Activated T-helper 1 cell treated with Interleukin-2 at 50 U/mL for 16 hours (primary cell): ENCODE measurements at places on chromosomes 1 and 21.

DNA sequence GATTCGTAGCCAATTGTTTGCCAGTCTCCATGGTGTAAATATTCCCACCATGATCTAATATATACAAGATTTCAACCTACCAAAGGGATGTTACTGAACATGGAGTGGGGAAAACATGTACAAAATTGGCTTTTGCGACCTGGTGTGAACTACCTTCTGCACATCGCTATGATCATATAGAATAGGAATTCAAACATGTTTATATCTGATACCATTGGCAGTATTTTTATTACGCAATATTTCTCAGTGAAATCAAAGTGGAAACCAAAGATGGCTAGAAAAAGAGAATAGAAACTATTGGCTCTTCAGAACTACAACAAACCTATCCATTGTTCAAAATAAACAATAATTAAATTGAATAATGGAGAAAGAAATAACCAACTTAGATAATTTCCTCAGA is 285.1 kb downstream of the TPR start:
- no peak for DNase-seq

DNA sequence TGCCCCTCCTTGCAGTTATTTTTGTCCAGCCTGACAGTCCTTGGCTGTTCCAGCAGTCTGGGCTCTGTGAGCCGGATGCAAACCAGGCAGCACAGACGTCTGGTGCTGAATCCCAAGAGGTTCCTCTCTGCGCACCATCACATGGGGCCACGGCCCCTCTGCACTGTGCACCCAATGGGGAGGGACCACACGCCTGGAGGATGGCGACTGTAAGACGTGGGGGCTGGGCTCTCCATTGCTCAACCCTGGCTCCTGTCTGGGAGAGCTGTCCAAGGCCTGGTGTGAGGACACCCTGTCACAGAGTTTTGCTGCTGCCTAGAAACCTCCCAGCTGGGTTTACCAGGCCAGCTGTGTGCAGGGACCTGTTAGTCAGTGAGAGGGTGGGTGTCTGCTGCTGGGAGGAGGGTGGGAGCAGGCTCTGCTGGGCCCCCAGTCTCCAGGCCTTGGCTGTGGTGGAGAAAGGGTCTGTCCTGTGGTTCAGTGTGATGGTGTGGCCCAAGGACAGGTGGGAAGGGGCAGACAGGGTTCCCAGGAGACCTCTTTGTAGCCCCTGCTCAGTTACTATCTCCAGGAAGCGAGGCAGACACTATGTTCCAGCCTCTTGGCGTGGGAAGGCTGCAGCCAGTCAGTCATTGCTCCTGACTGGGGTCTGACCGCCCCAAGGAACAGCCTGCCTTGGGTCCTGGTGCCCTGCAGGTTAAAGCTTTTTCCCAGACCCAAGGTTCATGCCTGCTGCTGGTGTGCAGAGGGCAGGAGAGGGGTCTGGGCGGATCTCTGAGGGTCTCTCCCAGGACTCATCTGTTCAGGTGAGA is 13.8 kb downstream of the HEYL start:
- no peak for DNase-seq

- no peak for DNase-seq
These were observed 9.8 kb upstream of the OLFML2B start for GRCh38 chr1:162033428-162033827.

GRCh38 chr1:226568077-226568831 is 19.7 kb downstream of the STUM start:
- no peak for DNase-seq

DNA sequence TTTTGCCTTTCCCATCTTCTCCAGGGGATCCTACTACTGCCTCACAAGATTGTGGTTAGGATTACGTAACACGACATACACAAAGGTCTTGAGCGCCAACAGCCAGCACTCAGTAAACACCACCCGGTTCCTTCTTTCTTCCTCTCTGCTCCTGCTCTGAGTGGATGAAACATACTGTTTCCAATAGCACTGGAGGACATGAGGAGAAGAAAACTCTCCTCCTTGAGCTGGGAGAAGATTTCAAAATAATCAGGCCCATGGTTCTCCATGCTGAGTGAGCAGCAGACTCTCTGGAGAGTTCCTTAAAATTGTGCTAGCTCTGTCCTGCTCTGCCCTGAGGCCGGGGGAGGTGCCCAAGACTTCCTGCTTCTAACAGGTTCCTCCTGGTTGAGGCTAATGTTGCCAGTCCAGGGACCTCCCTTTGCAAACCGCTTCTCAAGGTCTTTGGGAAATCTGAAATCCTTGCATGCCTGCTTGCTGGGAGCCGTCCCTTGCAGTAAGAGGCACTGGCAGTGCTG is 29.4 kb upstream of the MX1 start:
- no peak for DNase-seq

GRCh38 chr1:172898866-172899265 is 151.9 kb downstream of the TNFSF18 start:
- DNase-seq = no peak

DNA sequence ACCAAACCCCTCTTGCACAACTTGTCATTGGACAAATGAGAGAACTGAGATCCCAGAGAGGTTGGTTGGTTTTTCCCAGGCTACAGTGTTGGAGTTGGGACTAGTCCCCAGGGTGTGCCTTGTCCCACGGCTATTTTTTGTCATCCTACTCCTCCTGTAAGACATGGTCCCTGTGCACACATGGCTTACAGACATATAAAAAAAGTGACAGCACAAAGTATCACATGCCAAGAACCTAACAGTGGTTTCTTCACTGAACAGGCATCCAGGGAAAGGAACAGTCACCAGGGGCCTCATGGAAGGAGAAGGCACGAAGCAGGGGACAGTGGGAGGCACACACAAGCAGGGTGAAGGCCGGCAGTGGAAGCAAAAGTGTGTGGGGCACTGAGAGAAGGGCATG is 36.5 kb downstream of the SERBP1 start:
- DNase-seq = no peak

GRCh38 chr1:11981378-11982009 is 1.2 kb downstream of the MFN2 start:
- DNase-seq = no peak

- DNase-seq = no peak
These were observed 40.9 kb downstream of the PTPN14 start for GRCh38 chr1:214510477-214510876.

- no peak for DNase-seq
These were observed 2.7 kb downstream of the RHBG start for GRCh38 chr1:156371553-156372264.

- no peak for DNase-seq
These were observed 29.4 kb upstream of the CD101 start for GRCh38 chr1:116971965-116972673.

DNA sequence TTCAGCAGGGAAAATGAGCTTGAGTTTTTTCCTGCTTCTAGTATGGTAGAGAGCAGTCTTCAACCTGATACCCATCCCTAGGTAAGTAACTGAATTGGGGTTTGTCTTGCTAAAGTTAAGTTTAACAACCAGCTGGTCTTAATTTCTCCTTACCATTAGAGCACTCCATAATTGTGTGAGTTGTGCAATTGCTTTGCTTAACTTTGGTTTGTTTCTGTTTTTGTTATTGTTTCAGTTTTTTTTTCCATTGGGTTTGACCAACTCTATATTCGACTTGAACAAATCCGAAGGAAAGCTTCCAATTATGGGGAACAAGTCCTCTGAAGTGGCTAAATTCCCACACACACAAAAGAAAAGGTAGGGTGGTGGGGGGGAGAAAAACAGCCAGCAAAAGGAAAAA is 641.1 kb downstream of the PLA2G4A start:
- DNase-seq = no peak

DNA sequence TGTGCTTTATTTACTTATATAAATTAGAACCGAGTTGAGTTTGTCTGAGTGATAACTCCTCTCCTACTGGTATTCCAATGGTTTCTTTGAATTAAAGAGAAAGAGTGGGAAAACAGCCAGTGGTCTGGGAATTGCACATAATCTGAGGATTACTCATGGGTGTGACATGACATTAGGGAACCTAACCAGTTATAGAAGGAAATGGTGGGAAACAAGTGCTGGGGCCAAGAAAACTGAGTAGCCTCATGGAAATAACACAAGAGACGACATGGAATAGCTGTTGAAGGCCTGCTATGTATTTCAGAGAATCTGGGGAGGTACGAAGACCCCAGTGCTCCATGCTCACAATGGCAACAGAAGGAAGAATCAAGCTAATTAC is 41.8 kb upstream of the LRRC52 start:
- DNase-seq = no peak

DNA sequence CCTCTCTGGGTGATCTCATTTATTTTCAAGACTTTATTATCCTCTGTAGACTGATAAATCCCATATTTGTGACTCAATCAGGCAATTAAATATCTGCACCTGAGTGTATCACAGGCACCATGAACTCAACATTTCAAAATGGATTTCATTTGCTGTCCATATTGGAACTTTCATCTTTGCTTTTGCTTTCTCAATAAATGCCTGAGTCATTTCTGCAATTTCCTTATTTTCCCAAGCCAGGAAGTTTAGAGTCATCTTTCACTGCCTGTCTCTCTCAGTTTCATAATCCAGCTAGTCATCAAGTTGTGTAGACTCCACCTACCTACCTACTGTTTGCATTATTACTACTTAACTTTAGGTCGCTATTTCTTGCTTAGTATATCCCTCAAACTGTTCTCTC is 540.9 kb downstream of the LMO4 start:
- DNase-seq = no peak

DNA sequence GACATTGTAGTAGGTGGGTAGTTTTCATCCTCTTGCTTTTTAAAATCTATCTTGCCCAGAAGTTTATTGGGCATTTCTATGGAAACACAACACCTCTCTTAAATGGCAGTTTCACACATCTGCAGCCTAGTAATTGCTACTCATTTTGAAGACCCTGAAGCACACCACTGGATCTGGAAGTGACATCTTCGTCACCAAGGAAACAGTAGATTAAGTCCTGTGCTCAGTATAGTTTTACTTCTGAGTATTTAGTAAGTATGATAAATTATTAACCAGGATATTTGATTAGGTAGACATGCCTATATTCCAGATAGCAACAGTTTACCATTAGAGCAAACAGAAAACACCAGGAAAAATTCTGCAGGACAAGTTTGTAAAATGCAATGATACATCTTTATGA is 48.7 kb downstream of the UCK2 start:
- DNase-seq = no peak

GRCh38 chr1:197444755-197445154 is 176.7 kb downstream of the CRB1 start:
- DNase-seq = no peak

DNA sequence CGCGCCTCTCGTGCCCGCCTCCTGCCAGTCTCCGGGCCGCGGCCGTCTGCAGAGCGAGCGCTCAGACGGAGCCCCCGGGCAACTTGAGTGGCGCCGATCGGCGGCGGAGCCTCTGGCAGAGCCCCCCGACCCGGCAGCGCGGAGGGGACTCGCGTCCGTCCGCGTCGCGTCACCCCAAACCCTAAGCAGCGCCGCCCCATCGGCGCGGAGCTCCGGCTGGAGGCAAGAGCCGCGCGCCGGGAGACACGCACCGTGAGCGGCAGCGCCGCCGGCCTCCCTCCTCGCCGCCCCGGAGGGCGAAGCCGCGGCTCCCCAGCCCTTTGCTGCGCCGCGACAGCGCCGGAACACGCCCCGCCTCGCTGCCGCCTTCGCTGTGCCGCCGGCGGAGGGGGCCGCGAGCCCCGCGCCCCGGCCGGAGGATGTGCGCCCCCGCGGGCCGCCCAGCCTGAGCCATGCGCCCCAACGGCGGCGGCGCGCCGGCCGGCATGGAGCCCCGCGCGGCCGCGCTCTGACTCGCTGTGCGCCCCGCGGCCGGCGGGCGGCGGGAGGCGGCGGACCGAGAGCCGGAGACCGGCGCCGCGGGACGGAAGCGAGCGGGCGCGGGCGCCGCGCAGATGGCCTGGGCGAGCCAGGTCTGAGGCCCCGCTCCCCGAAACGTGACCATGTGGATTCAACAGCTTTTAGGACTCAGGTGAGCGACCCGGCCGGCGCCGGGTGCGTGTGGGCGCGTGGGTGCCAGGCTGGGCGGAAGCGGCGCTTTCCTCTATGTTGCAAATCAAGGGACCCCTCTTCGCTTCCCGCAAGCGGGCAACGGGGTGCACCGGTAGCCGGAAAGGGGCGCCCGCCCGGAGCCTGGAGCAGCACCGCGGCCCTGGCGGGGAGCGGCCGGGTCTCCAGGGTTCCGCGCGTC is 610 bp downstream of the AJAP1 start:
- DNase-seq = no peak

DNA sequence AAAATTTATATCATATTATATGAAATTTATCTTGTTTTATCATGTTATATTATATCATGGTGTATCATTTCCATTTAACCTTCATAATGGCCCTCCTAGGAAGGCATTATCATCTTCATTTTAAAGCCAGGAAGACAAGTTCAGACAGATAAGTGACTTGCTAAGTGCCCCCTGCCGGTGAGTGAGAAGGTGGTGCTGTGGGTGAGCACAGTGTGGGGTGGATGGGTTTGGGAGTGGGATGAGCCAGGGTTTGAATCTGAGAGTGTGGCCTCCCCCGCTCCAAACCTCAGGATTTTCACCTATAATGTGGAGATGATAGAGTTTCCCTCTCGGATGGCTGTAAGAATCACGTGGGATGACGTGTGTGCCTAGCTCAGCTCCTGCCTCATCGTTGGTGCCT is 108.7 kb upstream of the IGSF21 start:
- no peak for DNase-seq

DNA sequence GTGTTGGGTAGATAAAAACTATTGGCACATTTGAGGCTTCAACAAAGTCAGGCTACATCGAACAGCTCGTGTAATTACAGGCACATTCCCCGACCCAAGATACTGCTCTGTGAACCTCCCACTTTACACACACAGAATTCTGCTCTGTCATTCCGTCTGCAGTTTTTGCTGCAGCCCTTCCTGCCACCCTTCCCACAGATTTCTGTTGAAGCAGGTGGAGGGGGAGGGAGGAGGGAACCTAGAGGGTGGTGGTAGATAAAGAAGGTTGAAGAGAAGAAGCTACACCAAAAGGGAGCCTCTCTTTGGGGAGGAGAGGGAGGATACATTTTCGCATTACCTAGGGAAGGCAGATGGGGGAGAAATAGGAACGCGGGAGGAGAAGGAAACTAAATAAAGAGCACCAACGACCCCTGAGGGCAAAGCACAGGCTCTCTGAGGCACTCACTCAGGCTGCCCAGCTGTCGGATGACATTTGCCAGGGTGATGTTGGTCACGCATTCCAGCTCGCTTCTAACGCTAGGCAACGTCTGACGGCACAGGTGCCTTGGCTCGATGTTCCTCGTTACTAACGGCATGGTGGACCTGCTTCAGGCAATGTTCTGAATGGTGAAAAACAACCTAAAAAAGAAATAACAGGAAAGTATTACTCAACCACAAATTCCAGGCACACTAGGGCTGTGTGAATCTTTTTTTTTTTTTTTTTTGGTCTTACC is 36.0 kb downstream of the GPR3 start:
- no peak for DNase-seq
